Activated CD4-positive, alpha-beta T cell treated with anti-CD3 and anti-CD28 coated beads for 4 hours (primary cell): ENCODE measurements at places on chromosomes 2 and 18.

DNA sequence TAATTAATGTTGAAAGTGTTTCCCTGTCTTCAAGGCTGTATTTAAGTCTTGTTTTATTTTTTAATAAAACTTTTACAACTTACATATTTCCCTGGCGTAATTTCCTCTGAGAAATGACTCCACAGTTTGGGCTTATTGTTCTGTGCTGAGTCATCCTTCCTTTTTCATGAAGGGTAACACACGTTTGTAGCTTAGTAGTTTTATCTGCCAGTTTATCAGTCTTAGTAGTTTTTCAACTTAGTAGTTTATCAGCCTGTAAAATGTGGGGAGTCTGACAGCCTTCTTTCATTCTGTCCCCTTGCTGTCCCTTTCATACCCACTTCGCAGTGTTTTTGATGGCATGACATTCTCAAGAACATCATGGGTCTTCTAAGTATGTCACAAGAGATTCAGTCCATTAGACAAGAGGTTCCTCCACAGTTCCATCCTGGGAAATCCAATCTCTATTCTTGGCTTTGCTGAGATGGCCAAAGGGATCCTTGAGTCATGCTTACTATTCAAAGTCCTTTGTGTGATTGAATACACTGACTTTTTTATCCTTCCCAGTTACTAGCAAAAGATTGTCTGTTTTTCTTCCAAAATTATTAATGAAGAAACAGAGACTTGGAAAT lies 60.0 kb upstream of the SGPP2 start:
- no peak for DNase-seq

- DNase-seq: no peak
Measured at GRCh38 chr2:190270298-190270697, 49.3 kb downstream of the HIBCH start.

DNA sequence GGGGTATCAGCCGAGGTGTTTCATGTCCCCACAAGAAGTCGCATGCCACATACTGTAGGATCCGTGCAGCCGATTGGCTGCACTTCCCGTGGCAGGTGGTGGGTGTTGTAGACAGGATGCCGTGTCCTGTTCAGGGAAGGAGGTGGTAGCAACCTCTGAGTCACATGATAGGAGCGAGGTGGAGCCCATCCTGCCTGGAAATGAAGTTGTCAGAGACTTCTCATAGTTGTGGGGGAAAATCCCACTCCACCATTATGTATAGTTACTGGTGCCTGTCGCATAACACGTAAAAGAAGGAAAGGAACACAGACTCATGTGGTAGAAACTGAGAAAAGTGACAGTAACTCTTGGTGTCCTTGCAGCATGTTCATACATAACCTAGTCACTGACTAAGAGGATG lies 91.4 kb upstream of the IL1R2 start:
- no peak for DNase-seq

DNA sequence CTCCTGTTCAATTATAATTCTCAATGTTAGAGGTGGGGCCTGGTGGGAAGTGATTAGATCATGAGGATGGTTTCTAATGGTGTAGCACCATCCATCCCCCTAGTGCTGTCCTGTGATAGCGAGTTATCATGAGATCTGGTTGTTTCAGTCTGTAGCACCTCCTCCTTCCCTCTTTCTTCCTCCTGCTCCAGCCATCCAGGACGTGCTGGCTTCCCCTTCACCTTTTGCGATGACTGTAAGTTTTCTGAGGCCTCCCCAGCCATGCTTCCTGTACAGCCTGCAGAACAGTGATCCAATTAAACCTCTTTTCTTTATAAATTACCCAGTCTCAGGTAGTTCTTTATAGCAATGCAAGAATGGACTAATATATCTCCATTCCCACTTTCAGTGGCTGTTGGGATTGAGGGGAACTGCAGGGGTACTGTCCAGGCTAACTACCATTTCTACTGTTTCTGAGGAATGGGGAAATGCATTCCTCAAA lies 19.2 kb downstream of the SPIRE1 start:
- DNase-seq: no peak

- DNase-seq: no peak
Measured at GRCh38 chr2:224816816-224817215, 100.7 kb upstream of the CCDC195 start.

DNA sequence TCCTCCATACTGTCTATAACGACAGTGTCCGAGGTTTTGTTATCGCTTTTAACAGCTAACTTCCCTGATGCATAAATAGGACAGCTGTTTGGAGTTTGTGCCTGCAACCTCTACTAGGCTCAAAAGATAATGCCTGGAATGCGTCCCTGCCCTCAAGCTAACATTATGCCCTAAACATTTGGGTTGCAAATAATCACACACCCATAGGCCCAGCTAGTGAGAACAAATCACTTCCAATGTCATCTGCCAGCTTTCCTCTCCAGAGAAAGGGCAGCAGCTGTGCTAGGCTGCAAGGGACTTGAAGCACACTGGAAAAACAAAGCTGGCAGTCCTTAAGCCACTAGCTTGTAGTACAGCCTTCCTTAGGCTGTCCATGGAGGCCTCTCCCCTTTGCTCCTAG lies 201.8 kb upstream of the LYPD1 start:
- no peak for DNase-seq

DNA sequence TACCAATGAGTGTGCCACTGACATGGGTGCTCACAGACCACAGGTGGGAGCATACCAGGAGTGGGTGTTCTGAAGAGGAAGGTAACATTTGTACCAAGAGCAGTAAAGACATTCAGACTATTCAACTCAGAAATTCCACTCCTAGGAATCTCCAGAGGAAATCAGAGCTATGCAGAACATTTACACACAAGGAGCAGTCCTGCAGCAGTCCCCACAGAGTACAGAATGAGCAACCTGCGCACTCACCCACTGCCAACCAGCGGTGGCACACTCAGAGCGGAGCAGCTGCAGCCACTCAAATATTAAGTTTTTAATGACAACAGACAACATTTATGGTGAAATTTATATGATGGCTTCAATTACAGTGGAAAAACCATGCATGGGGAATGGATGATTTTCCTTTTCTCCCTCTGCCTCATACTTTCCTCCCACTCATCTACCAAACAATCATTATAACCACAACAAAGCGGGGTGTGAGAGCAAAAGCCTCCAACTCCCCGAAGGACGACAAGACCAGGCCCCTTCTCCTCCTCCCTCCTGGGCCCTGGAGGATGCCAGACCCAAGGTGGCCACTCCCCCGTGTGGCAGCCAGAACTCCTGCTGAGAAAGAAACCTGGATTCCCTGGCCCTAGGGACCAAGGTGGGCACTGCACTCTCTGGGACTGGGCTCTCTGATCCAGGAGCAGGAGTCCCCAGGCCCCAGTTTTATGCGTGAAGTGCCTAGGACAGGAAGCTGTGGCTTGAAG lies 5.4 kb downstream of the HS6ST1 start:
- no peak for DNase-seq

DNA sequence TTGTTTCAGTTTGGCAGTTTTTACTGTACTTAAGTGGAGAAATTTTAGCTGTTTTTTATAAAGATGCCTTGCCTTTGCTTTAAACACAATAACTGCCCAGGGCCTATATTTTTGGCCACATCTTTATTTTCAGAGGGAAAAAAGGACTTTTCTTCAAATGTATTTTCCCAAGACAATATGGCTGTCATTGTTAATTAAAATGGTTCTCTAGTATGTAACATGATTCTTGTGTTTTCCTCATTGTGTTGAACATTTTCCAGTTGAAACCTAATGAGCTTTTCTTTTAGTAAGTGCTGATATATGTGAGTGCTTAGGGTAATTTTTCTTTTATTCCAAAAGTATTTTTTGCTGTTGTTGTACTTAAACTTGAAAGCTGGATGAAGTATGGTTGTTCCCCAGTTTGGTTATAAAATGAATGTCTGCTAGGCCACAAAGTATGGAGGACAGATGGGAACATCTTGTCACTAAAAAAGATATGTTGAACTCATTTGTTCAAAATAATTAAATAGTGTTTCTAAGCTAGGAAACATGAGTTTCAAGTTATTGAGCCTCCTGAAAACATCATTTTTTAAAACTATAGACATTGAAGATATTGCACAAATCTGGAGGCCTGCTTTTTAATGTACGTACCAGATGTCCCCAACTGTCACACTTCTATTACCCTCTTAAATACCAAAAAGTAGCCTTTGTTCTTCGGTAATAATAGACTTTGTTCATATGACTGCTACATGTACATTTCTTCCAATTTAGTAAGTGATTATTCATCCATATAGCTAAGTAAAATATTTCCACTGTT lies 147.5 kb upstream of the DAPL1 start:
- DNase-seq: no peak

GRCh38 chr18:41871229-41872000 lies 83.6 kb upstream of the PIK3C3 start:
- DNase-seq: no peak

DNA sequence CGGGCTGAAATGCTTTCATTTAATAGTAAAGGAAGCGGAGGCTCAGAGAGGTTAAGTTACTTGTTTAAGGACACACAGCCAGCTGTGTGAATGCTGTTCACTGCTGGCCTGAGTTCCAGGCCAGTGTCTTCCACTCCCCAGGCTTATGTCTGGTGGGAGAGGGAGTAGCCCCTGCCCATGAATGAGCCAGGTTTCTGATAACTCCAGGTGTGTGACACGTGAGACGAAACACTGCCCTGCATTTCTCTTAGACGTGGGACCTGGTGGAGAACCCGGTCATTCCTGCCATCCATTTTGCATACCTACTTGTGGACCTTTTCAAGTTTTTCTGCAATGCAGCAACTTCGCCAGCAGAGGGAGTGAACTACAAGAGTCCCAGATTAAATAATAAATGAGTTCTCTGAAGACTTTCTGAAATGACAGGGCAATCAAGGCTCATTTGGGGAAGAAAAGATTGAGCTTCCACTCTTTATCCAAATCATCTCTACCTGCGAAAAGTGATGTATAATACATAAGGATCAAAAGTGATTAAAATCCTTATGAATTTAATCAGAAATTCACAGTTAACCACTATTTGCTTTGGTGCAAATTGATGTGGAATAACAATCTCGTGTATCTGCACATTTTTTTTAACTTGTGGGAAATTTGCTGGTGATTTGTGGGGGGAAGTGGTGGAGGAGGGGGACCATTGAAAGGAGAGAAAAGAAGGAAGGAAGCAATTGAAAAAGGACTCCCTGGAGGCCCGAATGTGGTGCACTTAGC lies 79.4 kb upstream of the ASB18 start:
- peak; percentile 41 for DNase-seq

DNA sequence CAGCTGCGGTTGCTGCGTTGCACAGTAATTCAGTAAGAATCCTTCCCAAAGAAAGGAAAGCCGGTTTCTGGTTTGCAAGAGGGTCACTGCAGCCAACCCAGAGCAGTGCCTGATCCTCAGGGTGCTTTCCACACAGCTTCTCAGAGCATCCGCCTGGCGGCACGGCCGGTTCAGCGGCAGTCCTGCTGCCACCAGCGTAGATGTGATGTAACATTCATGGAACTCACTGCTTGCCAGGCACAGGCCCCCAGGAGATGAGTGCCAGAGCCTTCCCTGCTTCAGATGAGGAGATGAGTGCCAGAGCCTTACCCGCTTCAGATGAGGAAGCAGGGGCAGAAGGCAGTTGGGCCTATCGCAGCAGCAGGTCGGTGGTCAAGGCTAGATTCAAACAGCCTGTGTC lies 230.2 kb downstream of the GBX2 start:
- no peak for DNase-seq

DNA sequence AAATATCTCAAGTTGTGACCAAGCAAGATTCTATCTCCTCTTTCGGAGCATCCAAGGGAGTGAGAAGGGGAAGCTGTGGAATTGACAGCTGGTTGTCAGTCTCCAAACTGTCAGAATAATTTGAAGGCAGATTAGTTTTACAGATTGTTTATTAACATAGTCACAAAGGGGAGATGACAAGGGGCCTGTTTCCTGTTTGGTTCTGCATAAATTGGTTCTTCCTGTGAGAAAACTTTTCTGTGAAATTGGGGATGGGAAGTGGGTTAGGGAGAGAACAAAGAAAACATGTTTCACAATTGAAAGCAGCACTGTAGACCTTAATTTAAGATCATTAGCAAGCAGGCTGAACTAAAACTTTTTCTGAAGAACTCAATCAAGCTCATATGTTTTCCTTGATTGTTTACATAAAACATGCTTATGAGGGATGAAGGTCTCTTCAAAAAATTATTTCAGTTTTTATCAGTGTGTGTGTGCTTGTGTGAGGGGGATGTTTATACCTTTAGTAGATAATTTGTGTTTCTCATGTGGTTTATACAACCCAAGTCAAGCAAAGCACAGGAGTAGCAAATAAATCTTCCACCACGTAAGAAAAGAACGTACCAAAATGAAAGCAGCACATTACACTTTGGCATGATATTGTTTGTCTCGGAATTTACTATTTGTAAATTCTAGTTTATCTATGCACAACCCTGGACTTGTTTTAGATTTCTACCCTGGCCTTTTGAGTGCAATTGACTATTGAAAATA lies 604.9 kb upstream of the CDH2 start:
- DNase-seq: no peak

GRCh38 chr18:46615720-46616119 lies 41.3 kb downstream of the LOXHD1 start:
- no peak for DNase-seq

- DNase-seq: no peak
Measured at GRCh38 chr2:219706823-219707281, 79.4 kb downstream of the SLC4A3 start.

GRCh38 chr18:10020171-10020570 lies 106.4 kb downstream of the VAPA start:
- no peak for DNase-seq

GRCh38 chr2:180571559-180571958 lies 408.8 kb upstream of the UBE2E3 start:
- DNase-seq: no peak

- DNase-seq: no peak
Measured at GRCh38 chr2:2575181-2575577, 244.1 kb upstream of the MYT1L start.

DNA sequence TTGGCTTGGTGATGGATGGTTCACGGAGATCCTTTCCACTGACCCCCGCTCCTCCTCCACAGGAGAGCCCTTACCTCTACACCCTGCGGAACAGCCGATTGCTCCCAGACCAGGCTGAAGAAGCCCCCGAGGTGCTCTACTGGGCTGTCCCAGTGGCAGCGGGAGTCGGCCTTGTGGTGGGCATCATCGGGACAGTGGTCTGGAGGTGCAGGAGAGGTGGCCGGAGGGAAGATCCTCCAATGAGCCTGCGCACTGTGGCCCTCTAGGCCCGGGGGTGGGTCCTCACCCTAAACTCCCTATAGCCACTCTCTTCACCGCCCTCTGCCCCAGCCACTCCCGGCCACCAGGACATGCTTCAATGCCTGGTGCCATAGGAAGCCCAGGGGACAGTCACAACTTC lies 108.8 kb upstream of the PPP1CB start:
- no peak for DNase-seq

DNA sequence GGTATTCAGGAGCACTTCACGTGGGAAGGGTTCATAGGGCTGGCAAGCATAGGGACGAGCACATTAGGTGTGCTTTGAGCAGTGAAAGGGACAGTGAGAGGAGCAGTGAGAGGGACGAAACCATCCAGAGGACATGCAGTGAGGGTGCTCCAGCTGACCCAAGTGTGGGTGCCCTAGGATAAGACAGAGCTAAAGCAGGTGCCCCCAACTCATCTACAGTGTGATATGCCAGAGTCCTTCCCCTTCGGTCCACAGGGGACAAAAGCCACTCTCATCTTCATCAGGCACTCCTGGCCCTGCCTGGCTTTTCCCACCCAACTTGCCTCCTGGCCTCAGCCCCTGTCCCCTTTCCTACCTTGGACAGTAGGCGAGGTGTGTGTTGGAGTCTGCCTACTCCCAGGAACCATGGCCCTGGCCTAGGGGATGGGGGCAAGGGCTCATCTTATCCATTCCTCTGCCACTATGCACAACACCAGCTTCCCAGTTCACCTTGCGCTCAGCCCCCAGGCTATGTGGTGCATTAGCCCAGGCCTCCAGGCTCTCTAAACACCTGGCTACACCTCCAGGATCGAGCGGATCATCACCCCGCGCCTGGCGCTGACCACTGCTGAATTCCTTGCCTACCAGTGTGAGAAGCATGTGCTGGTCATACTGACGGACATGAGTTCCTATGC lies 16.1 kb upstream of the ANKRD53 start:
- no peak for DNase-seq
